ENCODE measurements at places on chromosomes 2 and 18.

DNA sequence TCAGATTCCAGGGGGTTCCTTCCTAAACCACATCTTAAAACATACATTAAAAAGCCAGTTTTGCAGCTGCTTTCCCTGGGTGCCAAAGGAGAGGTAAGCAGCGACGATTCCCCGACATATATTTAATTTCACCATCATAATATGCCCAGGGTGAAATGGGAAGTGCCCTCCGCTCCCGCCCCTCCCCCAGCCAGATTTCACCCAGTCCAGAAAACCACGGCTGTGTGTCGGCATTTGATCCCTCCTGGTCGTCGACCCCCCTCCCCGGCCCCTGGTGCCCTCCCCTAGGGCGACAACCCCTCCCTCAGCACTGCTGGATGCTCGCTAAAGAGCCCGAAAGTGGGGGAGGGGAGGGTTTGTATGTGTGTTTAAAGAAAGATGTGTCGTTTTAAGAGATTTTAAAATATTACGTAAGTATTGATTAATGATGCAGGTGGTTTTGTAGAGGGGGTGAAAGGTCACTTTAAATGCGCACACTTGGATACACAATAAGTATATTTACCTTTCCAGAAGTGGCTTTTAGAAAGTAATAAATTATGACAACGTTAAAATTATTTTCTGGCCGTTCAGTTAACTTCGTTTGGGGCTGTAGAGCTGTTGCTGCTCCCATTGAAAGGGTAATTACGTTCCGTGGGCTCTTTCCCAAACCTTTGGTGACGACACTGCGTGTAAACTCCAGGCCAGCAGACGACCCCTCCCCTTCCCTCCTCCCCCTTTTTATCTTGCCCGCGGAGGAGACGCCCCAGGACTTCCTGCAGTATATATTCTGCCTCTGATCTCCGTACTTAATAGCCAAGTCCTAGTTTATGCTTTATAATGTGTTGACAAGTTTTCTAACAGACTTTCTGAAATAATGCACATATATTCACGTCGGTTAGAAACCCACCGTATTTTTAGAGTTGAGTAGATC lies 3.4 kb upstream of the BCL11A start:
- DNase-seq: no peak

GRCh38 chr2:178796079-178796677 lies 11.0 kb downstream of the TTN start:
- no peak for DNase-seq

DNA sequence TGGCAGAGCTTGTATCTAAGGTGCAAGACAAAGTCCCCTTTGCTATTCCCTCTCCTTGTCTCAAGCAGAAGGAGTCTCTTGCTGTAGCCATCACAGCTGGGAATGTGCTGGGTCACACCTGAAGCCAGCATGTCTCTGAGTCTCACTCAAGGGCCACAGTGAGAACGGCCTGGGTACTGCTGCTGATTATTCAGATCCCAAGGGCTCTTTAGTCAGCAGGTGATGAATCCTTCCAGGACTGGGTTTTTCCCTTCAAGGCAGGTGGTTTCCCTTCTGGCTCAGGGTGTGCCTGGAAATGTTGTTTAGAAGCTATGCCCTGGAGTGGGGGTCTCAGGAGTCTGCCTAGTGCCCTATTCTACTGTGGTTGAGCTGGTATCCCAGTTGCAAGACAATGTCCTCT lies 356.3 kb downstream of the PARD3B start:
- no peak for DNase-seq

DNA sequence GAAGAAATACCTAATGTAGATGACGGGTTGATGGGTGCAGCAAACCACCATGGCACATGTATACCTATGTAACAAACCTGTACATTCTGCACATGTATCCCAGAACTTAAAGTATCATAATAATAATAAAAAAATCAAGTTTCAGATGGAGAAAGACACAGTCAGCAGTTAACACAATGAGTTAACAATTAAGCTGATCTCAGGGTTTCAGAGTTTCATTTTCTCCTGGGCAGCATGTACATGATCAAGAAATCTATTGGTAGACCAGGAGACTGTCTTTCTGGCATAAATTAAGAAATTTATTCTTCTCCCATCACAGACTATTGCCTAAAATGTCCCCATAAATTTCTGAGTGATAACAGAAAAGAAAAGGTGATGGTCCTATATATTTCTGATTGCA lies 155.3 kb downstream of the RAD51AP2 start:
- no peak for DNase-seq

- no peak for DNase-seq
These were observed 8.0 kb downstream of the SFXN5 start for GRCh38 chr2:73063472-73063871.

DNA sequence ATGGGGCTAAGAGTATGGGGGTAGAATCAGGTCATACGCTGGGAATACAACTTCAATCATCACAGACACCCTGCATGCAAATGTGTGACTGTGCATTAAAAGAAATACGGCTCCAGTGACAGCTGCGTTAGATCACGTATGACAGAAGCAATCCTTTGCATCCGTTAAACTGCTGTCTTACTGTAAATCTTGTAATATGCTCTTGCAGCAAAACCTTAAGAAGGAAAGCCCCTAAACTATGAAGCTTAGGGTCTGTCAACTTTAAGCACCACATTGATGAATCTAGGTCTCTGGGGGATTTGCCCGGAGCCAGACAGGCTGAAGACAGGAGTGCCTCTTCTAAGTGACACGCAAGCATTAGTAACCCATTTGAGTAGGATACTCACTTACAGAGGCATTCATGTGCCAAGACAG lies 84.7 kb upstream of the EML6 start:
- DNase-seq: no peak

GRCh38 chr18:13220361-13220991 lies 1.9 kb downstream of the LDLRAD4 start:
- DNase-seq: no peak

GRCh38 chr18:75810961-75811551 lies 383.6 kb upstream of the SMIM21 start:
- no peak for DNase-seq

DNA sequence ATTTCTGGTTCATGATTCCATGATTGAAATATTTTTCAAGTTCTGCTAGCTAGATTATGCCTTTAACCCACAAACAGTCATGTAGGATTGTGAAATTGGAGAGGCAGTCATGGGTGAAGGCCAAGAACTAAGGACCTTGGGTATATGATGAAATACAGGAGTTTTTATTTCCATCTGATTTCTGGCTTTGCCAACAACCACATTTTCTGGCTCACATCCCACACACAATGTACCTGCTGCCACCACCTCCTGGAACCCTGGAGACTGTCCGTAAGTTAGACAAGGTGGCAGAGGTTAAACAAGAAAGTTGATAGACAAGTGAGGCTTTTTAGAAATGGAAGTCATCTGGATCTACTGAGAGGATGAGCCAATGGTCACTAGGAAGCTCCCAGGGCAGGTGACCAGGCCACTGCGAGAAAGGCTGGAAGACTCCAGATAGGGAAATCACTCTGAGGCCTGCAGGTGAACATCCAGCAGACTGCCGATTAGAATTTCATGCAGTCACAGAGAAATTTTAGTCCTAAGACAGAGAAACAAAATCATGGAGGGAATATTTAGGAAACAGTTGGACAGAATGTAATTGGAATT lies 402.0 kb downstream of the ALK start:
- no peak for DNase-seq

DNA sequence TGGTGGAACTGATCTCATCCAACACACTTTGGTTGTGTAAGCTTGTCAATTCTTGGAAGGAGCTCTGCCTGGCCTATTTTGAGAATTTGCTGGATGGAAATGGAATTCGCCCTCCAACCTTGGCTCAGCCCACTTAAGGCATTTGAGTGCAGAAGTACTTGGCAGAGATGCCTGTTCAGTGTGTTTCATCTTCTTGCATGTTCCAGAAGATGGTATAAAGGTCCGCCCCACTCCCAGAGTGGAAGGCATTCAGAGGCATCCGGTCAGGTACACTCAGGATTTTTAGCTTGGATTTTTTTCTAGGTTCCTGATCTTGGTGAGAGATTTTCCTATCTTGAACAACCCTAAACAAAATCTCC lies 61.3 kb upstream of the TXNDC2 start:
- no peak for DNase-seq

DNA sequence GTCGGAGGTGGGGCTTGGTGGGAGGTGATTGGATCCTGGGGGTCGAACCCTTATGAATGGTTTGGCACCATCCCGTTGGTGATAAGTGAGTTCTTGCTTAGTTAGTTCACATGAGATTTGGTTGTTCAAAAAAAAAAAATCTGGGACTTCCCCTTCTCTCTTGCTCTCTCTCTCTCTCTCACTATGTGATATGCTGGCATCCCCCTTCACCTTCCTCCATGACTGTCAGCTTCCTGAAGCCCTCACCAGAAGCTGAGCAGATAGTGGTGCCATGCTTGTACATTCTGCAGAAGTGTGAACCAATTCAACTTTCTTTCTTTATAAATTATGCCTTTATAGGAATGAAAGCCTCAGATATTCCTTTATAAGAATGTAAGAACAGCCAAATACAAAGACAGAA lies 269.7 kb upstream of the APCDD1 start:
- no peak for DNase-seq

DNA sequence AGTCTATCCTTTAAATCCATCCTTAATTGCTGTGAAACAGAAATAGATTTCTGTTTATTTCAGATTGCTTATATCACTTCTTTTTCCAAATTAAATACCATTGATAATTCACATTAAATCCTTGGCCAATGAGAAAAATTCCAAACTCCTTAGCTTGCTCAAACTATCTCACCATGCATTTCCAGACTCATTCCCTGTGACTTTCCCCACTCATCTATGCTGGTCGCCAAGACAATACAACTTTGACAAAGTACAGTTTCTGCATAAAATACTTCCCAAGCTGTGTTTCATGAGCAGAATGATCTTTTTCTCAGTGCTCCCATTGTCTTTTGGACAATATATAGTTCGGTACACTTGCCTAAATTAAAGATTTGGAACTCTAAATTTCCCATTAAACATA lies 575.6 kb downstream of the CPS1 start:
- no peak for DNase-seq

- peak; percentile 60 for DNase-seq
These were observed 1.1 kb downstream of the AFTPH start for GRCh38 chr2:64525317-64525613.

DNA sequence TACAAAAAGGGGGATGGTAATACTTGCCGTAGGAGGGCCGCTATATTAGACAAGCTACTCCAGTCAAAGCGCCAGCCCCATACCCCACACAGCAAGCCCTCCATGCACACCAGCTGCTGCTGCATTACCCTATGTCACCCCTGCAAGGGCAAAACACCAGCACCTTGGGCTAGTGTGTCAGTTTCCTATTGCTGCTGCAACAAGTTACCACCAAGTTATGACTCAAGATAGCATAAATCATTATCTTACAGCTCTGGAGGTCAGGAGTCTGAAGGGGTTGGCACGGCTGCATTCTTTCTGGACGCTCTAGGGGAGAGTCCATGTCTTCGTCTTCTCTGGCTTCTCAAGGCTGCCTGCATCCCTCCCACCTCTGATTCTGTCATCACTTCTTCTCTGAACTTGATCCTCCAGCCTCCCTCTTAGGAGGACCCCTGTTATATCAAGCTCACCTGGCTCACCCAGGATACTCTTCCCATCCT lies 88.6 kb upstream of the ACAA2 start:
- DNase-seq: no peak

- peak; percentile 40 for DNase-seq
These were observed 1.4 kb downstream of the B3GNT2 start for GRCh38 chr2:62197011-62197924.

DNA sequence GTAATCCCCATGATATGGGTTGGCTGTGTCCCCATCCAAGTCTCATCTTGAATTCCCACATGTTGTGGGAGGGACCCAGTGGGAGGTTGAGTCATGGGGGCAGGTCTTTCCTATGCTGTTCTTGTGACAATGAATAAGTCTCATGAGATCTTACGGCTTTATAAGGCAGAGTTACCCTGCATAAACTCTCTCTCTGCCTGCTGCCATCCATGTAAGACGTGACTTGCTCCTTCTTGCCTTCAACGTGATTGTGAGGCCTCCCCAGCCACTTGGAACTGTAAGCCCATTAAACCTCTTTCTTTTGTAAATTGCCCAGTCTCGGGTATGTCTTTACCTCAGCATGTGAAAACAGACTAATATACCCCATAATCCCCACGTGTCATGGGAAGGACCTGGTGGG lies 61.9 kb upstream of the LDAH start:
- no peak for DNase-seq

GRCh38 chr18:23503963-23504344 lies 643 bp downstream of the RMC1 start:
- DNase-seq: no peak

- no peak for DNase-seq
These were observed 31.4 kb upstream of the CD226 start for GRCh38 chr18:69978732-69979715.
